ENCODE measurements at places on chromosomes 5 and 9.

DNA sequence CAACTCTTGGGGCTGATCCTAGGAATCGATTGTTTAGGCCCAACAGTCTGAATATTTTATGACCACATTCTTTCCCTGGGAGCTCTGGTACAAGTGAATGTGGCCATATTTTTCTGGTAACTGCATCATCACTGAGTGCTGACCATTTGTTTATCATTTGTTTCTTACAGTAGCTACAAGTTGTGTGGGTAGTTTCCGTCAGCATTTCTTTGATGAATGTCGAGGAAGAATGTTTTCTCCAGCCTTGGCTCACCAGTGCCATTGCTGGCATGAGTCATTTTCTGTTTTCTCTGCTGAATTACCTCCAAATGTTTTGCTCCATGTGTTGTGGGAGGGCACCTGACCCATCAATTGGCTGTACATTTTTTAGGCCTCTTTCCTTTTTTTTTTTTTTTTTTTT, 14.1 kb upstream of the CARD19 start:
- no peak overlapping the region for H3K4me3 ChIP-seq
- H3K36me3 ChIP-seq = no peaks in the 10 kb centered on the region
- no peaks in the 10 kb centered on the region for H3K27me3 ChIP-seq
- DNase-seq = no peak

GRCh38 chr5:6772886-6773285, 59.7 kb downstream of the TENT4A start:
- no peaks in the 10 kb centered on the region for H3K27me3 ChIP-seq
- H3K36me3 ChIP-seq = no peaks in the 10 kb centered on the region
- H3K27ac ChIP-seq = no peak overlapping the region
- no peak for DNase-seq
- H3K4me1 ChIP-seq = no peaks in the 10 kb centered on the region
- H3K4me3 ChIP-seq = no peak overlapping the region

DNA sequence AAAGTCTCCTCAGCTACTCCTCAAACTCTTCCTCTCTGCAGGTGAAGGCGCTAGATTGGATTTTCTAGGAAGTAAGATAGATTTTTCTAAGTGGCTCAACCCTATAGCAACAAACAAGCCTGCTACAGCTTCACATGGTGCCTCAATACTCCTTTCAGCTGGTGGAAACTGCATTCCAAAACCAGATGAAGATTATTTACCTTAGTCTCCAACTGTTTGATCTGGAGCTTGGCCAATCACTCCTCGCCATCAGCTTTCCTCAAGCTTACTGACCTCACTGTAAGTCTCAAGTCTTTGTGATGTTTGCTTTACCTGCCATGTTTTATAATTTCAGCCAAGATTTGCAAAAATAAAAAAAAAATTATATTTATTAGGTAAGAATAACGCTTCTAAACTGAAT, 622.4 kb downstream of the CHSY3 start:
- DNase-seq = no peak
- H3K27ac ChIP-seq = no peak overlapping the region
- H3K4me3 ChIP-seq = no peak overlapping the region
- H3K4me1 ChIP-seq = no peaks in the 10 kb centered on the region
- H3K27me3 ChIP-seq = no peaks in the 10 kb centered on the region

- no peaks in the 10 kb centered on the region for H3K27me3 ChIP-seq
- H3K4me3 ChIP-seq = no peak overlapping the region
- H3K4me1 ChIP-seq = no peaks in the 10 kb centered on the region
- peak; percentile 1 for DNase-seq
- H3K36me3 ChIP-seq = no peaks in the 10 kb centered on the region
These were observed 244.2 kb downstream of the FOXD4L6 start for GRCh38 chr9:40884072-40884901.

- H3K36me3 ChIP-seq = no peaks in the 10 kb centered on the region
- H3K4me1 ChIP-seq = no peaks in the 10 kb centered on the region
- no peak overlapping the region for H3K4me3 ChIP-seq
- DNase-seq = no peak
- no peak overlapping the region for H3K27ac ChIP-seq
These were observed 3.0 kb downstream of the KIF12 start for GRCh38 chr9:114096041-114096511.

GRCh38 chr5:58149746-58150145, 310.1 kb downstream of the PLK2 start:
- no peaks in the 10 kb centered on the region for H3K4me1 ChIP-seq
- H3K4me3 ChIP-seq = no peak overlapping the region
- H3K27me3 ChIP-seq = no peaks in the 10 kb centered on the region
- no peak for DNase-seq

GRCh38 chr9:90309809-90310520, 332.7 kb downstream of the DIRAS2 start:
- H3K36me3 ChIP-seq = no peaks in the 10 kb centered on the region
- H3K27me3 ChIP-seq = no peaks in the 10 kb centered on the region
- DNase-seq = no peak
- H3K4me1 ChIP-seq = no peaks in the 10 kb centered on the region

GRCh38 chr5:172840432-172841154, 6.5 kb downstream of the ERGIC1 start:
- H3K36me3 ChIP-seq = peaks cover 4% of the 10 kb centered on the region
- no peaks in the 10 kb centered on the region for H3K27me3 ChIP-seq
- peaks cover 22% of the 10 kb centered on the region for H3K4me1 ChIP-seq
- no peak for DNase-seq

- no peaks in the 10 kb centered on the region for H3K4me1 ChIP-seq
- no peaks in the 10 kb centered on the region for H3K27me3 ChIP-seq
- no peaks in the 10 kb centered on the region for H3K36me3 ChIP-seq
- H3K4me3 ChIP-seq = no peak overlapping the region
These were observed 164.2 kb downstream of the ICE1 start for GRCh38 chr5:5586721-5587120.

GRCh38 chr9:33939924-33940874, 108.5 kb downstream of the UBAP2 start:
- no peak overlapping the region for H3K4me3 ChIP-seq
- no peak overlapping the region for H3K27ac ChIP-seq
- H3K27me3 ChIP-seq = no peaks in the 10 kb centered on the region
- DNase-seq = no peak

- H3K4me3 ChIP-seq = no peak overlapping the region
- no peak overlapping the region for H3K27ac ChIP-seq
- no peak for DNase-seq
- 0 out of 2 replicates have a peak, but pooled peaks cover under 1% of the 10 kb centered on the region for H3K27me3 ChIP-seq
- 0 out of 2 replicates have a peak, but pooled peaks cover 4% of the 10 kb centered on the region for H3K4me1 ChIP-seq
- peaks cover 13% of the 10 kb centered on the region for H3K36me3 ChIP-seq
These were observed 3.0 kb downstream of the SURF6 start for GRCh38 chr9:133333011-133333410.
